Left lung (tissue), 14 donors: ENCODE measurements at places on chromosomes 3 and 15. TPM values are rescaled to one million over a fixed set of nuclear protein-coding genes. Genes with fewer than 3 reads are reported as not detected.

CIDEC gene
- 0.20 TPM for polyA plus RNA-seq

FES gene
- polyA plus RNA-seq: 22.2 TPM

SEMA4B gene
- 25.7 TPM for polyA plus RNA-seq

NR2E3 gene
- 0.54 TPM for polyA plus RNA-seq

CD276 gene
- 163 TPM for polyA plus RNA-seq

PPP1R14D gene
- 0.20 TPM for polyA plus RNA-seq

AADACL2 gene
- polyA plus RNA-seq: not detected

TTLL13 gene
- polyA plus RNA-seq: 0.21 TPM

NT5DC2 gene
- 240 TPM for polyA plus RNA-seq

RNU5B-1 gene
- polyA plus RNA-seq: not detected

PSTPIP1 gene
- polyA plus RNA-seq: 1.8 TPM

HACL1 gene
- polyA plus RNA-seq: 24.6 TPM

AGBL1 gene
- 0.01 TPM for polyA plus RNA-seq
